ENCODE measurements at places on chromosomes 4 and X.

- DNase-seq, result no peak
Observed at GRCh38 chr4:186144198-186144945, 39.9 kb downstream of the FAM149A start.

- no peak for DNase-seq
Observed at GRCh38 chr4:16641971-16642370, 256.5 kb downstream of the LDB2 start.

DNA sequence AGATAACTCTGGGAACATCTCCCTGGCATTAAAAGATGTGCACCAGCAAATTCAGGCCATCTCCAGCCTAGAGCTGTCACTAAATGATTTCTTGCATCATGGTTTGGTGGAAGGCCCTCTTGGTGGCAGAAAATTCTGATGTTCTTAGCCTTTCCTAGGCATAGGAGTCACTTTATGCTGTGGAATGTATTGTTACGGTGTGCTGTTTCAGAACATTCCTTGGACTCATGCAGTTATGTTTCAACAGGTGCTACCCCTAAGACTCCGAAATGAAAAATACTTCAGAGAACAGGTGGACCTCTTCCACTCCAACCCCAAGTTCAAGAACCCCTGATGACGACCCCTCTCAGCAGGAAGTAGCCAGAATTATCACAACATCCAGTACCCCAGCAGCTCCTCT lies 20.3 kb upstream of the PAPSS1 start:
- DNase-seq, result no peak

DNA sequence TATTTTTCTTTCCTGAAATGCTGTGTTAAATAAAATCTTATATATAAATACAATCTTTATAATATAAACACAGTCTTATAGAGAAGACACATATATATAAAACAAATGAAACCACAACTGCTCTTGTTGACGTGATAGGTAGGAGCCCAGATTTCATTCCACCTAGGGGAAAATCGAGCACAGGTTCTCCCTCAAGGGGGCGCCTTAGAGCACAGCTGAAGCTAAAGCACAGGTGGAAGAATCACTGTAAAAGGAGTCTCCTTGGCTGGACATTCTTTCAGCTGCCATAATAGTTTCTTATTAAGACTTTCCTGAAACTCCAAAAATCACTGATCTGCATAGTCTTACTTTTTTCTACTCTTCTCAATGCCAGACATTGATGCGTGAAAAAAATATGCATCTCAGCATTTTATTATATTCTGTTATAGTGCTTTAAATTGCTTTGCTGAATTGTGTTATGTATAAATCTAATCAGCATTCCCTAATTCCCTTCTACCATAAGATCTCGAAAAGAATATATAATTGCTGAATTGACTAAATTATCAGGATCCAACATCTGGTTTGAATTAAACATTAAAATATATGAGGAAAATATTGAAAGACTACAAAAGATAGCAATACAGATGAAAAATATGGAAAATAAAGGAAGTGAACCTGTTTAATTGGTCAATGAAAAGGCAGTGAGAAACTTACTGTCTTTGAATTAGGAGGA lies 25.5 kb upstream of the RXFP1 start:
- peak; percentile 74 for DNase-seq

DNA sequence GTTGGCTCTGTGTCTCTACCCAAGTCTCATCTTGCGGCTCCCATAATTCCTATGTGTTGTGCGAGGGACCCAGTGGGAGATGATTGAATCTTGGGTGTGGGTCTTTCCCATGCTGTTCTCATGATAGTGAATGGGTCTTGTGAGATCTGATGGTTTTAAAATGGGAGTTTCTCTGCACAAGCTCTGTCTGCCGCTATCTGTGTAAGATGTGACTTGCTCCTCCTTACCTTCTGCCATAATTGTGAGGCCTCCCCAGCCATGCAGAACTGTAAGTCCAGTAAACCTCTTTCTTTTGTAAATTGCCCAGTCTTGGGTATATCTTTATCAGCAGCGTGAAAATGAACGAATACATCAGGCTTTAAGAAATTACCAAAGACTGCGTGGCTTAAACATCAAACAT lies 31.2 kb downstream of the STIM2 start:
- DNase-seq, result no peak

DNA sequence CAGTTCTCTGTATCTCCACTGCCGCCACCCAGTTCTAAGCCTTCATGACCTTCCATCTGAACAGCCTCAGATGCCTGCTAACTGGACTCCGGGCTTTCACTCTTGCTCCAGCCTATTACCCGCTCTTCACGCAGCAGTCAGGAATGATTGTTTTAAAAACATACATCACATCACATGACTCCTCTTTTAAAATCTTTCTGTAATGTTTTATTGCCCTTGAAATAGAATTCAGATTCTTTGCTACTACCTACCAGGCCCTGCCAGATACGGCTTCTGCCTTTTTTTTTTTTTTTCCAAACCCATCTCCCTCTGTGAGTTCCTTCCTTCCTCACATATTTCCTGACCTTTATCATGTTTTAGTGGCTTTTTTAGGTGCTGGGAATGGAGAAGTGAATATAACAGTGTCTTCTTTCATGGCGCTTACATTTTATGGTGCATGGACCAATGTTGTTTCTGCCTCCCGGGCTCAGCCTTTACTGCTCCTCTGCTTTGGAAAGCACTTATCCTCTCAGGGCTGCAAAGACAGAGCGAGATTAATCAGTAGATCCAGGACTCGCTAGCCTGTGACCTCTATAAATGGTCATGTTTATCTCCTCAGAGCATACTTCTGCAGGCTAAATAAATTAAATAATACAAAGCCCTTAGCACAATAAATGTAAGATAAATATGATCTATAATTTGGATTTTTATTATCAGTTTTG lies 58.0 kb downstream of the FBXO8 start:
- DNase-seq, result no peak

- DNase-seq, result no peak
Observed at GRCh38 chrX:2340991-2341390, 159.8 kb downstream of the DHRSX start.

DNA sequence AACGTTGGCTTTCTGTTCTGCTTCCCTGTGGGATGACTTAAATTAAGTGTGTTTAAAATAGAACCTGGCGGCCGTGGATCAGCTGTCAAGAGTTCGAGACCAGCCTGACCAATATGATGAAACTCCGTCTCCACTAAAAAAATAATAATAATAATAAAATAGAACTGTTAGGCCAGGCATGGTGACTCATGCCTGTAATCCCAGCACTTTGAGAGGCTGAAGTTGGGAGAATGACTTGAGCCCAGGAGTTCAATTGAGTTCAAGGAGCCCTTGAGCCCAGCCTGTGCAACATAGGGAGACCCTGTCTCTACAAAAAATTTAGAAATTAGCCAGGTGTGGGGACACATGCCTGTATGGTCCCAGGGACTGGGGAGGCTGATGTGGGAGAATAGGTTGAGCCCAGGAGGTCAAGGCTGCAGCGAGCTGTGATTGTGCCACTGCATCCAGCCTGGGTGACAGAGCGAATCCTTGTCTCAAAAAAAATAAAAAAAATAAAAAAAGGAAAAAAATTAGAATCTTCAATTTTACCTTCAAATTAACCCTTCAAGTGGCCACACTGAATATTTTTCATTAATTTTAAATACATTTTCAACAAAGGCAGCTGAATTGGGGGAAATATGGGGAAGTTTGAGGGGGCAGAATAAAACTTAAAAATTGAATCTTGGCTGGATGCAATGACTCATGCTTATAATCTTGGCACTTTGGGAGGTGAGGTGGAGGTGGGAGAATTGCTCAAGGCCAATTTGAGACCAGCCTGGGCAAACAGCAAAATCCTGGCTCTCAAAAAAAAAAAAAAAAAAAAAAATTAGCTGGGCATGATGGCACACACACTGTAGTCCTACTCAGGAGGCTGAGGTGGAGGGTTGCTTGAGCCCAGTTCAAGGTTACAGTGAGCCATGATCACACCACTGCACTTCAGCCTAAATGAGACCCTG lies 31.8 kb upstream of the HSD17B13 start:
- no peak for DNase-seq

DNA sequence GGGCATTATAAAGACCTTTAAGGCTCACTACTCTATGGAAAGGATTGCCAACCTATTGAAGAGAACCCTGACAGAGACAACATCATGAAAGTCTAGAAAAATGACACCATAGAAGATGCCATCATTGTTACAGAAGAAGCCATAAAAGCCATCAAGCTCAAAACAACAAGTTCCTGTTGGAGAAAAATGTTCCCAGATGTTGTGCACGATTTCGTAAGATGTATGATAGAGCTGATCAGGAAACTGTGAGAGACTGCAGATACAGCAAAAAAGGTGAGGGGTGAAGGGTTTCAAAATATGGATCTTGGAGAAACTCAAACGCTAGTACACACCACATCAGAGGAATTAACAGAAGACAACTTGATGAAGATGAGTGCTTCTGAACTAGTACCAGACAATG lies 53.3 kb downstream of the WDFY3 start:
- DNase-seq, result no peak

DNA sequence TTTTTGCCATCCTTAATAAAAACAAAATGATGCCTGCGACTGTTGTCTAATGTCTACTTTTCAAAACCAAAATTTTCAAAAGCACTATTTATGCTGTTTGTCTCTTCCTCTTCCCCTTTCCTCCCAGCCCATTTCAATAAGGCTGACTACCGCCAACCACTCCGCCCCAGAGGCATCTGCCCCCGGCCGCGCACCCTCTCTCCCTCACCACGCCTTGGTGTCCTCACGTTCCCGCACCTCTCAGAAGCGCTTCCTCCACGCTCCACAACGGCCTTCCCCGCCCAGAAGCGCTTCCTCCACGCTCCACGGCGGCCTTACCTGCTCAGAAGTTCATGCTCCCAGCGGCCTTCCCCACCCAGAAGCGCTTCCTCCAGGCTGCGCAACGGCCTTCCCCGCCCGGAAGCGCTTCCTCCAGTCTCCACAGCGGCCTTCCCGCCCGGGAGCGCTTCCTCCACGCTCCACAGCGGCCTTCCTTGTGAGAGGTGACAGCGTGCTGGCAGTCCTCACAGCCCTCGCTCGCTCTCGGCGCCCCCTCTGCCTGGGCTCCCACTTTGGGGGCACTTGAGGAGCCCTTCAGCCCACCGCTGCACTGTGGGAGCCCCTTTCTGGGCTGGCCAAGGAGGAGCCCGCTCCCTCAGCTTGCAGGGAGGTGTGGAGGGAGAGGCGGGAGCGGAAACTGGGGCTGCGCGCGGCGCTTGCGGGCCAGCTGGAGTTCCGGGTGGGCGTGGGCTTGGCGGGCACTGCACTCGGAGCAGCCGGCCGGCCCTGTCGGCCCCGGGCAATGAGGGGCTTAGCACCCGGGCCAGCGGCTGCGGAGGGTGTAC lies 490.4 kb upstream of the ZFP42 start:
- DNase-seq, result no peak

DNA sequence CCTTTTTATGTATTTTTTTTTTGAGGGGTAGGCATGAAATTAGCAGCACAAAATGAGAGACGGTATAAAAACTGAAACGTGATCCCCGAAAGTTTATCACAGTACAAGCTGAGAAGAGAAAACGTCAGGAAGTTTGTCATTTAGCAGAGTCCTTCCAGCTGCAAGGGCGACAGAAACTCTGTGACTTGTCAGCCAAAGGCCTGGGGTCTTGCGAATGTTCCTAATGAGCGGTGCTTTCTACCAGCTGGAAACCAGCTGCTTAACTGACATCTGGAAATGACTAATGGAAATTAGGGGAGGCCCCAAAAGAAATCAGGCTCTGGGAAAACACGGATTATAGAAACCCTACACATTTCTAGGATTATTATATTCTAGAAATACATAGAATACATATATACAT lies 66.5 kb downstream of the CHRNA9 start:
- DNase-seq, result peak; percentile 23
